ENCODE measurements at places on chromosomes 5 and 9.

DNA sequence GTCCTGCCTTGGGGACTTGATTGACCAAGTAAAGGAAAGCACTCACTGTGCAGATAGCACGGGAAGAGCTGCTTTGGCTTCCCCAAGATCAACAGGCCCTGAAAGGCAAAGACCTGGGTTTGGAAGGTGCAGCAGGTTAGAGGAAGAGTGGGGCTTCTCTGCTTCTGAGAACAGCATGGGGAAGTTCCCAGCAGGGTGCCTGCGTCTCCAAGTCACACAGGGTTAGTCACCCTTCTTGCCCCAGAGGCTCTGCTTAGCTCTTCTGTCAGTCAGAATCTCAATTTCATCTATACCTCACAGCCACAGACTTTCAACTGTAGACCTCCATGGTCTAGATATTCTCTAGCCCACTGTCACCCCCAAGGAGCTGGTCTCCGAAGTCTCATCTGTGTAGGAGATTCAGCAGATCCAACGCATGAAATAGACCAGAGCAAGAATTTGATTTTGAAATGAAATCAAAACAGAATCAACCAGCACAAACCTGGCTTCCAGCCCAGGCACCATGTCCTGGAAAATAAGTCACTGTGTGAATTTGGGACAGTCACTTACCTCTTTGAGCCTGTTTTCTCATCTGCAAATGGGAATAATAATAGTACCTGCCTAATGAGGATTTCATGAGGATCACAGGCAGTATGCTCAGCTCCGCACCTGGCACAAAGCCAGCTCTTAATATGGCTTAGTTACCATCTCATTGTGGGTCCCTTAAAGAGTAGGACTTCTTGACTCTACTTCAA is 64.0 kb downstream of the SFXN1 start:
- no peaks in the 10 kb centered on the region for H3K27me3 ChIP-seq
- no peak overlapping the region for H3K27ac ChIP-seq
- H3K4me1 ChIP-seq, result no peaks in the 10 kb centered on the region
- no peak overlapping the region for H3K4me3 ChIP-seq

- H3K4me3 ChIP-seq, result no peak overlapping the region
- H3K27me3 ChIP-seq, result no peaks in the 10 kb centered on the region
- no peaks in the 10 kb centered on the region for H3K36me3 ChIP-seq
Measured at GRCh38 chr9:119071636-119072035, 297.6 kb downstream of the BRINP1 start.

DNA sequence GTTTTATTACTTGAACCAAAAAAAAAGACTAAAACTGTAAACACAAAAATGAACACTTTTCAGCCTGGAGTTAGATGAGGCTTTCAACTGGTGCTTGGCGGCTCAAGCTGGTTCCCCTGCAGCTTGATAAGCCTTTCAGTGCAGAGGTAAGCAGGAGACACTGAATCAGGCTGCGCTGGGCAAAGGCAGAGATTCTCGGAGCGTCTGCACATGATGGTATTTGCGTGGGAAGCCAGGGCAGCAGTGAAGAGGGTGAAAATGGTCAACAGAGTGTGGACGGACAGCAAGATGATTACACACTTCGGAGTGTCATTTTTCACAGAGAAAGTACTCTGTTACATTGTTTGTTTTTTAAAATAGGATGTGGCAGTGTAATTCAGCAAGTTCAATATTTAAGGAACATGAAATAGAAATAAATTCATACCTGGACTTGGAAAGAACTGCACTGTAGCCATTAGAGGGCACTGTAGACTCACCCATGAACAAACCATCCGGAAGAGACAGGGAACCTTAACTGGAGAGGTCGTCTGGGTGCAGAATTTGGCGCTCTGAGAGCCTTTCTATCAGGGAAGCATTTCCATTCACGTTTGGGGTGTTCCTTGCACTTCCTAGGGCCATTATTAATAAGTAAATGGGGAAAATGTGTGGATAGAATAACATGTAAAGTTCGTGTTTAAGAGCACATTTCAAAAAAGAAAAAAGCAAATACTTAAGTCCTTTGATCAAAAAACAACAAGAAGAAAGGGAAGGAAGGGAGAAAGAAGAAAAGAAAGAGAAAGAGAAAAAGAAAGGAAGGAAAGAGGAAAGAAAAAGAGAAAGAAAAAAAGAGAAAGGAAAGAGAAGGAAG is 69.8 kb downstream of the ICE1 start:
- no peaks in the 10 kb centered on the region for H3K27me3 ChIP-seq
- H3K4me3 ChIP-seq, result no peak overlapping the region
- H3K36me3 ChIP-seq, result no peaks in the 10 kb centered on the region
- H3K27ac ChIP-seq, result no peak overlapping the region
- H3K4me1 ChIP-seq, result no peaks in the 10 kb centered on the region

DNA sequence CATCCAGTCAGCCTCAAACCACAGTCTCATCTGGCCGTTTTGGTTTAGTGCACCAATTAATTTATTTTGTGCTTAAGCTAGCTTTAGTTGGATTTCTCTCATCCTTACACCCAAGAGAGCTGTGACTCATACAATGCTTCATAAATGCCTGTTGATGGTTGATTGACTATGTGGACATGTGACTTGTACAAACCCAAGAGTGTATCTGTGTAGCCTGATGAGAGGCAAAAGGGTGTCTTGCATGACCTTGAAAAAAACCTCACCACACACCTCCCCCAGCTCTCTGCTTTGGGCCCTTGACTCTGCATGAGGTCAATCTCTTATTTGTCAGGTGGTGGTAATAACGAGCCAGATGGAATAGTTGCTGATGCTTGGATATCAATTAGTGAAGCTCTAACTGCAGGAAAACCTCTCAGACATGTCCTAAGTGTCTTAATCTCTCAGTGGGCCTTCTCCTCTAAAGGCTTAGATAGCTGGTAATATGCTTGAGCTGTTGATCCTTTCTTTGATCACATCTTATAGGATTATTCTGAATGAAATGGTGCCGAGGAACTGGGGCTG is 10.6 kb upstream of the GLRA1 start:
- DNase-seq, result no peak
- H3K27me3 ChIP-seq, result no peaks in the 10 kb centered on the region
- no peak overlapping the region for H3K4me3 ChIP-seq
- H3K36me3 ChIP-seq, result no peaks in the 10 kb centered on the region
- no peak overlapping the region for H3K27ac ChIP-seq

- H3K36me3 ChIP-seq, result no peaks in the 10 kb centered on the region
- no peaks in the 10 kb centered on the region for H3K4me1 ChIP-seq
- H3K27me3 ChIP-seq, result no peaks in the 10 kb centered on the region
Measured at GRCh38 chr5:77086368-77086688, 757 bp downstream of the ZBED3 start.

- DNase-seq, result no peak
- no peaks in the 10 kb centered on the region for H3K4me1 ChIP-seq
Measured at GRCh38 chr5:107541400-107541799, 129.3 kb downstream of the EFNA5 start.

DNA sequence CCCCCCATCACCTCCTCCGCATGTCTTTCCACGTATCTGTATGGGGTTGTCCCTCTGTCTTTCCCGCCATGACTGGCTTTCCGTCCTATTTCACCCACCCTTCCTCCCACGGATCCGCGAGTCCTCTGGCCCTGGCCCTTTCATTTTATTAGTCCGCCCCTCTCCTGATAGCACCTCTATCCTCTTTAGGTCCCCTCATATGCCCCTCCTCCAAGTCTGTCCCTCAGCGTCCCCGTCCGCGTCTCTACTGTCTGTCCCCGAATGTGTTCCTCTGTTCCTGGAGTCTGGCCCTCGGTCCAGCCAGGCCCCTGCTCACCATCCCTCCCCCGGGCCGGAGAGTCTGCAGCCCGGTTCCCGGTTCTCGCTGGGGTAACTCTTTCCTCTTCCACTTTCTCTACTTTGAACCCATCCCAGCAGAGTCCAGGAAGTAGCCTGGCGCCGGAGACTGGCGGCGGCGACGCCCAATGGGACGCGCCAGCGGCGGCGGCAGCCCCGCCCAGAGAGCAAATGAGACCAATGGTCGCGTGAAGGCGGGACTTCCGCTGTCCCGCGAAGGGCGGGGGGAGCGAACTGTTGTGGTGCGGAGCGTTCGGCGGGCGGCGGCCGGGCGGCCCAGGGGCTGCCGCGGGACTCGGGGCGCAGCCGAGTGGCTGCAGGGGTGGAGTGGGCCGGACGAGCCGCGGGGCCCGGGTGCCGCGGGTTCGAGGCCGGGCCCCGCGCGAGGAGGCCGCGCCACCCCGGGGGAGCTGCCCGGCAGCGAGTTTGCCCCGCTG is at the start of gene SAP30L:
Gene SAP30L (plus strand): TSS at position 576 of the 773 bp plus-strand sequence. CDS start 608 bp downstream, outside the sequence.
- H3K36me3 ChIP-seq, result peaks cover 8% of the 10 kb centered on the region
- peak within 1 kb of the TSS; percentile 83 for H3K4me3 ChIP-seq
- peak within 1 kb of the TSS; percentile 77 for H3K27ac ChIP-seq
- H3K4me1 ChIP-seq, result no peaks in the 10 kb centered on the region
- no peaks in the 10 kb centered on the region for H3K27me3 ChIP-seq

DNA sequence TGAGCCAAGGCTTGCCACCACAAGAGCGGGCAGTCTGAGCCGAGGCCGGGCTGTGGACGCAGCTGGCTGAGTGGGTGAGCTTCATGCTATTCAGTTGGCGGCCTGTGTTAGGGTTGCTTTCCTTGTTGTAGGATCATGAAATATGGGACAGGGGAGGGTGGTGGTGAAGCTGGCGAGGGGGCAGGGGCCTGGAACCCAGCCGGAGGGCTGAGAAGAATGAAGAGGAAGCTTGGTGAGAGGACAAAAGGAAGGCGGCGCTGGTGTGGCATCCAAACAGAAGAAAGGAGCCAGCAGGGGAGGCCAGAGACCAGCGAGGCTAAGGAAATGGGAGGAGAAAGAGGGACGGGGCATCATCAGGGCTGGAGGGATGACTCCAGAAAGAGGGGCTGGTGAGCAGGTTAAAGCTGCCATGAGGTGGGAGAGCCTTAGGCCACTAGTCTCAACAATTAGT is 18.3 kb downstream of the RALGPS1 start:
- no peak overlapping the region for H3K4me3 ChIP-seq
- no peaks in the 10 kb centered on the region for H3K36me3 ChIP-seq
- H3K4me1 ChIP-seq, result no peaks in the 10 kb centered on the region
- no peak for DNase-seq
- no peak overlapping the region for H3K27ac ChIP-seq
- no peaks in the 10 kb centered on the region for H3K27me3 ChIP-seq

DNA sequence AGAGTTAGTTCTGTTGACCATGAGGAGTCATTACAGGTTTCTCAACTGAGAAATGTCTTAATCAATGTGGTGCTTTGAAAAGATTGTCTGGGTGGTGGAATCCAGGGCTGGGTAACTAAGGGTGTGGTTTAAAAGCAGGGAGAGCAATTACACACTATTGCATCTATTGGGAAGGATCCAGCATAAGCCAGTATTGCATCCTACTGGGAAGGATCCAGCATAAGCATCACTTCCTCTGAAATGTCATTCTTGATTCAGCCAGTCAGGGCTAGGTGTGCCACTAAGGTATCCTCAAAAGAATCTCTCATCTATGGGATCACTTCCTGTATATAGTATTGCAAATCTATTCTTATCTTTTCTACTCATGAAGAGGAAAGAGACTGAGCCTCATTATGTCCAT is 38.6 kb downstream of the ELOVL7 start:
- H3K27me3 ChIP-seq, result no peaks in the 10 kb centered on the region
- H3K4me3 ChIP-seq, result no peak overlapping the region
- H3K27ac ChIP-seq, result no peak overlapping the region
- no peak for DNase-seq
- no peaks in the 10 kb centered on the region for H3K36me3 ChIP-seq
- no peaks in the 10 kb centered on the region for H3K4me1 ChIP-seq

Measured in prostate gland (tissue), 2 donors.